ENCODE measurements at places on chromosomes 12 and 14.

GRCh38 chr12:100716945-100717732 lies 77.4 kb upstream of the ANO4 start:
- DNase-seq = no peak

- no peak for DNase-seq
These were observed 269.4 kb upstream of the CCDC196 start for GRCh38 chr14:66216763-66217162.

- DNase-seq = no peak
These were observed 54.0 kb downstream of the SYNE3 start for GRCh38 chr14:95462491-95462890.

- DNase-seq = no peak
These were observed 16.5 kb downstream of the SIX1 start for GRCh38 chr14:60632777-60633176.

GRCh38 chr14:72254202-72254936 lies 322.1 kb downstream of the RGS6 start:
- no peak for DNase-seq

DNA sequence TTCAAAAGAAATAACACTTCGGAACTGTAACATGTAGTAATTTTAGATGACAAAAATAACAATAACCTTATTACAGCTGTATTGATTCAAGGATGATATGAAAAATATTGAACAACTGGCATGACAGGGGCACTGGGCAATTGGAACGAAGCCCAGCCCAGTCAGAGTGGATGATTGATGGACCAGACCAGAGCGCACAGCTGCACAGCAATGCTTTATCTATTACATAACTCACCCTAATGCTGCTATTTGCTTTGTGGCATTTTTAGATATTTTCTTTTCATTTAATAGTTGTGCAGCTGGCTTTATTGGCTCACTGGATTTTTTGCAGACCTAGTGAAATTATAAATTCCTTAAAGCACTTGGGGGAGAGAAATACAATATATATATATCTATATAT lies 26.9 kb upstream of the FERMT2 start:
- no peak for DNase-seq

GRCh38 chr12:103538397-103538796 lies 42.6 kb upstream of the C12orf42 start:
- no peak for DNase-seq

GRCh38 chr12:96170328-96170727 lies 23.8 kb upstream of the ELK3 start:
- no peak for DNase-seq

GRCh38 chr14:67232066-67232465 lies 9.2 kb upstream of the PALS1 start:
- no peak for DNase-seq

GRCh38 chr12:58081488-58081887 lies 140.1 kb downstream of the ATP23 start:
- DNase-seq = no peak

DNA sequence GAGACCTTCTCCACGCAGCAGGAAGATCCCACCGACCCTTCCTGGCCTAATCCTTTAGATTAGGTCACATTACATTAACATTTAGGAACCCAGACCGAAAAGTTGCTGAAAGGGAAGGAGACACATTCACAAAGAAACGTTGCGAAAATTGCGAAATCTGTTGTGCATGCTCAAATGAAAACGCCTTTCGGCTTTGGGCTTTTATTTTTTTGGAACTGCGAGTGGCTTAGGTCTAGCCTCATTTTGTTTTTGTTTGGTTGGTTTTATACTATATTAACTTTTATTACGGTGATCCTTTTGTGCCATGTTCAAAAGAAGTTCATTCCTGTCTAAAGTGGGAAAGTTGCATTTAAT lies 1.5 kb downstream of the MYF6 start:
- DNase-seq = no peak

DNA sequence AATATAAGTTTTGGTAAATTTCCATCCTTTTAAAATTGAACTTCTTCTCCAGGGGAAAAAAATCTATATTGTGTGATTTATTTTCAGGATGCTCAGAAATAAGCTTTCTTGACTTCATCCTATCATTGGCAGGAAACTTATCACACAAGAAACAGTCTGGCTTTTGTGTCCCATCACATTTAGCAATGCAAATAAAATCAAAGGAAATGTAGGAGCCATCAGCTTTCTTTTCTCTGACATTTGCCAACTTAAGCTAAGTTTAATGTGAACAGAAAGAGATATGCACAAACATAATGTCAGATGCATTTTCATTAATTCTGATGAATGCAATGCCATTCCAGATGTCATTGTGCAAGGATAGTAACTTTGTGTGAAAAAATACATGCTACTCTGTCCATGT lies 56.6 kb downstream of the LIN7A start:
- no peak for DNase-seq

- no peak for DNase-seq
These were observed 1.5 kb downstream of the KRT8 start for GRCh38 chr12:52903285-52903854.

DNA sequence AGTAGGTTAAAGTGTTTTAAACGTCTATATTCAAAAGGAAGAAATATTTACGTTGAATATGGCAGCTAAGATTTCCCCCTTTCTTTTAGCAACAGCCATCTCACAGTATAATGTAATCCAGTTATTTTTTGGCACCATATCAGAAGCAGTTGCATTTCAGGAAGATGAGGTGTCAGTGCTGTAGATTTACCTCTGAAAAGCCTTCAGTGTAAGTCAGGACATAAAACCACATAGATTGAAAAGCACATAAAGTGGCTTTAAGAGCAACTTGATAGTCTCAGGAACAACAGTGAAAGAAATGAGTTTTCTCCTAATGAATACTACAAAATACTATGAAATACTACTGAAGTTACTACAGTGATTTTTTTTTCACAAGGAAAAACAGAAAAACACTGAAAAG lies 6.9 kb downstream of the MLH3 start:
- DNase-seq = no peak

GRCh38 chr12:115313929-115314328 lies 630.0 kb upstream of the TBX3 start:
- peak; percentile 49 for DNase-seq

DNA sequence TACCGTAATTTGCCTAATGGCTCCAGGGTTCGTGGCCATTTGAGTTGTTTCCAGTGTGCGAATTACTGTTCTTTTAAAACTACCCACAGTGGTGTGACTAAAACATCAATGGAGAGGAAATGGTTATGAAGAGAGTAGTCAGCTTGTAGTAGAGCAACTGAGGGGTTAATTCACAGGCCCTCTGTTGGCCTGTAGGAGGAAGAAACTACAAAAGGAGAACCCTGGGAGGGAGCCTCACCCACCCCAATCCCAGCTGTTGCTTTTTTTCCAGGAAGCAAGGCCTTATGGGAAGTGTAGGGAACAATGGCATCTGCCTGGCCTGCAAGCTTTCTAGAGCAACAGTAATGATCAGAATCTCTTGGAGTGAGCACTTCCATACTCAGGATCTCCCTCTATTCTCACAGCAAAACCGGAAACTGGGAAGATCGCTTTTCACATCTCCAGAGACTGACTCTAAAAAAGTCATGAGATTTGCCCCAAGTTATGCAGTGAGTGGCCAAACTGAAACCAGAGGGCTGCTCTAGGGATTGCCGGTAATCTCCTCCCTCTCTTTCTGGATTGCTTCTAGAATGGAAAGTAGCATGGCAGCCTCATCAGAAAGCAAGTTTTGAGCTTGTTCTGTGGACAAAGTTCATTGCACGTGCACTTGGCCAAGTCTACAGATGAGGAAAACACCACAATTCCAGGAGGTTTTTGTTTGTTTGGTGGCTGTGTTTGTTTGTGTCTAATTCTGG lies 125.3 kb upstream of the PWP1 start:
- no peak for DNase-seq

GRCh38 chr12:27555925-27556778 lies 32.1 kb downstream of the PPFIBP1 start:
- no peak for DNase-seq

GRCh38 chr12:15693228-15693911 lies 95.8 kb downstream of the EPS8 start:
- no peak for DNase-seq

DNA sequence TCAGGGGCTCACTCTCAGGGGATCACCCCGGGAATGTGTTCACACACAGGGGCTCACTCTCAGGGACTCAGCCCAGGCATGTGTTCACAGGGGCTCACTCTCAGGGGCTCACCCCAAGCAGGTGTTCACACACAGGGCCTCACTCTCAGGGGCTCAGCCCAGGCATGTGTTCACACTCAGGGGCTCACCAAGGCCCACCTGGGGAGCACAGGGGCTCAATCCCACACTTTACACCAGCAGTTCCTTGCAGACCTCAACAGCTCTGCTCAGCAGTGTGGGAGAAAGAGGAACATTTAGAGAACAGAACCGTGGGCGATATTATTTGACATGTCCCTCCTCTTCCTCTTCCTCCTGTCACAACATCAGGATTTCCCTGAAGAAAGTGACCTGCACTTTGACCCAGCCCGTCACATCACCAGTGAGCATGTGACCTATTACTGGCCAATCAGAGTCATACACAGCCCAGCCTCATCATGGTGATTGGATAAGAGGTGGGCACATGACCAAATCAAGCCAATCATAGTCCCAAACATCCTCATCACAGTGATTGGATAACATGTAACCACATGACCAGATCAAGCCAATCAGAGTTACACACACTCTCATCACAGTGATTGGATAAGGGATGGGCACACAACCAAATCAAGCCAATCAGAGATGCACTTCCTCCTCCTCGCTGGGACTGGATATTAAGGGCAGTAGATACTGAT lies 359.4 kb upstream of the SFSWAP start:
- no peak for DNase-seq

Data from GM04504 (cell line).